Activated CD4-positive, alpha-beta T cell treated with anti-CD3 and anti-CD28 coated beads for 48 hours (primary cell): ENCODE measurements at places on chromosomes 3 and 15.

- DNase-seq: no peak
Observed at GRCh38 chr15:93866476-93866875, 364.9 kb upstream of the MCTP2 start.

GRCh38 chr15:100536733-100537132 lies 8.0 kb upstream of the CERS3 start:
- DNase-seq: no peak

GRCh38 chr3:193052354-193053045 lies 134.8 kb upstream of the MB21D2 start:
- DNase-seq: no peak

GRCh38 chr15:70451821-70452653 lies 311.3 kb downstream of the UACA start:
- peak; percentile 40 for DNase-seq

DNA sequence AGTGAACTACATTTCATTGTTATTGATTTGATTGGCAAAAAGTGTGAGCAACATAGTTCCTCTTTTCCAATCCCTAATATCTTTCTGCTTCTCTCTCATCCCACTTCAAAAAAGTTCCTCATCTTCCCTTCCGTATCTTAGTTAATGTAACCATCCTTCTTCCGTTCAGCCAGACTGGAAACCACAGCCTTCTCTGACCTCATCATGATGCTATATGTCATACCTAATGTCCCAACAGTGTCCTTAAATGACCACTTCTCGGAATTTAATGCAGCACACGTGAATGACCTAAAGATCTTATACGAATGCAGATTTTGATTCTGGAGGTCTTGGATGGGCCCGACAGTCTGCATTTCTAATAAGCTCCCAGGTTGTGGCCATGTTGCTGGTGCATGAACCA lies 320.3 kb upstream of the SATB1 start:
- no peak for DNase-seq

GRCh38 chr15:47754312-47754711 lies 37.0 kb downstream of the SEMA6D start:
- no peak for DNase-seq

DNA sequence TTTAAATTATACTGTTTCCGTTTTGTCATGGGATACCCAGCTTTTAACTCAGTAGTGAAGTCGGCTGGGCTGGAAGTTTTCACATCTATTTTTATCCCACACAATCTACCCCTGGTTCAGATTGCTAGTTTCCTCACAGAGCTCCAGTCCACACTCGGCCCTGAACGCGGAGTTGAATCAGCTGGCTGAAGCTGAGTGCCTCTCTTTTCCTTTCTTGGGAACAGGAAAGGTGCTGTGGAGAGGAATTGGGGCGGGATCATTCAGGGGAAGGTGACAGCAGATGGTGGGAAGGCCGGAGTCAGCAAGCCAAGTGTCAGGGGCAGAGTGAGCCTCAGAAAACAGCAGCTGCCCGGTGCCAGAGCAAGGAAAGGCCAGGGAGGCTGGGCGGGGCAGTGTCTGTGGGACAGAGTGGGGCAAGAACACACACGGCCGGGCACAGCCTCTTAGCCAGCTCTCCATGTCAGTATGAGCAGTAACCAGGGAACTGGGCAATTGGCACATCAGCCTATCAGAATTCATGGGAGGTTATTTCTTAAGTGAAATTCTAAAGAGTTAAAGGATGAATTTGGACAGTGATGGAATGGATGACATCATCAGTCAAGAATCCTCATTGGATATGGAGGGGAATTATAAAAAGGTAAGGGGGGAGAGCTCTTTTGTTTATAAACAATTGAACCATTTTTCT lies 135.7 kb upstream of the IL12A start:
- no peak for DNase-seq

- DNase-seq: no peak
Observed at GRCh38 chr15:89985111-89985510, 16.0 kb upstream of the ZNF710 start.

DNA sequence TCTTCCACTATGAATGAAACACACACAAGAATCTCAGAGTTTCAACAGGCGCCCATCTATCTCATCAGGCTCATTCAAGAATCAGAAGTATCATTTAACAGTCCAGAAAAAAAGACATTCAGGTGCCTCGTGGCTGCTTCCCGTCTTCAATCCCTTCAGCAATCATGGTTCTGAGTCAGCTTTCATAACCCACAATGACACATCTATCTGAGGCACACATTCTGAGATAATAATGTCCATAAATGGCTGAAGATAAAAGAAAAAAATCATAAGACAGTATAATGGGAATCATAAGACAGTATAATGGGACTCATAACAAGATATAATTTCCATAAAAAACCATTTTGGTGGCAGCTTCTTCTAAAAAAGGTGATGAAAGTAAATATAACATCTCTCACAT lies 52.4 kb downstream of the TNIK start:
- DNase-seq: peak; percentile 24

DNA sequence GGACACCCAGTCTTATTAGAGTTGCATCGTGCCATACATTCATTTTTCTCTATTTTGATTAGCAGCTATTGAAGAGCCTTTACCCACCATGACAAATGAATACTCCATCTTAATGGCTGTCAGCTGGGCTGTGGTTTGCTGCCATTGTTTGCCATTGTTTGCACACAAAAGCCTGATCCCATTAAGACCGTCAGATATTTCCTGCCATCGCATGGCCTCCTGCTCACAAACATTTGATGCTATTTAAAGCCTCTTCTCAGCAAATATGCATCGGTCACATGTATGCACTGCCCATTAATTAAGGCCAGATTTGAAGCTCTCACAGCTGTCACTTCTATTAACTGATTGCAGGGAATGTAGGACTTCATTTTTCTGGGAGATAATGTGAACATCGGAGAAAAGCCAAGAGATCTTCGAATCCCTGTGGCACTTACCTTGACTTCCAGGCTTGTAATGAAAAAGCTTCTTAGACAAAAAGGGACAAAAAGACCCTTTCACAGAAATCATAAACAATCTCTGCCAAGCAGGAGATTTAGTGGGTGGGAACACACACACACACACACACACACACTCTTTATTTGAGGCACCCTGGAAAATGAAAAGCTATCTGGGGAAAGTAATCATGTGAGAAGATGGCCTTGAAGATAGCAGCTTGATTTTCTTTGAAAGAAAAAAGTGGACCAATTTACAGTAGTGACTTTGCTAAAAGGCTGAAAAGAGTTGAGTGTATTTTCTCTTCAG lies 175.4 kb upstream of the NR2E3 start:
- no peak for DNase-seq

GRCh38 chr3:7201784-7202183 lies 340.9 kb downstream of the GRM7 start:
- no peak for DNase-seq

DNA sequence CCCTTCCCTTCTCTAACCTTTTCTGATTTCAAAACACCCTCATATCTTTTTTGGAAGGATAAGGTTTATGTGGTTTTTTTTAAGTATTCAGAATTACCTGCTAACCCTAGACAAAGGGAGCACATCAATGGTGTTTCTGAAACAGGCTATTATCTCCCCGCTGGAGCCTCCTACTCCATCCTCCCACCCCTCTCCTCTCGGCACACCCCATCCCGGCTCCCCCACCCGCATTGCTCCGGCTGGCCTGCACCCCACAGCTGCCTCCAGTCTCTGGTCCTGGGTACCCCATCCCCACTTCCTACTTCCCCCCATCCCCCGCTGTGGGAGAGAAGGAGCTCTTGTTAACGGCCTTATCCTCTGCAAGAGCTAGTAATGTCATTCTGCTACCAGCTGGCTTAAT lies 59.2 kb downstream of the PDIA5 start:
- DNase-seq: no peak

- no peak for DNase-seq
Observed at GRCh38 chr15:69628256-69629093, 175.9 kb downstream of the RPLP1 start.

GRCh38 chr3:117631781-117632180 lies 922.2 kb downstream of the TUSC7 start:
- no peak for DNase-seq

DNA sequence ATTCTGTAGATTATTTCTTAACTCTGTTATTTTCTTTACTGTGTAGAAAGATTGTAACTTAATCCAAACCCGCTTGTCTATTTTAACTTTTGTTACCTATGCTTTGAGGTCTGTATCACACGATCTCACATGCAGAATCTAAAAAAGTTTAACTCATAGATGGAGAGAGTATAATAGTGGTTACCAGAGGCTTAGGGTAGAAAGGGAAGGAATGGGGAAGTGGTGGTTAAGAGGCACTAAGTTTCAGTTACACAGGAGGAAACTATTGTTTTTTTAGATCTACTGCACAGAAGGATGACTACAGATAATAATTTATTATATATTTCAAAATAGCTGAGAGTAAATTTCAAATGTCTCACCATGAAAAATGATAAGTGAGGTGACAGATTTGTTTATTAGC lies 515.2 kb downstream of the RSL24D1 start:
- no peak for DNase-seq

- DNase-seq: no peak
Observed at GRCh38 chr3:182796310-182796709, 3.0 kb downstream of the ATP11B start.

GRCh38 chr15:80669663-80670273 lies 25.3 kb upstream of the ABHD17C start:
- no peak for DNase-seq

DNA sequence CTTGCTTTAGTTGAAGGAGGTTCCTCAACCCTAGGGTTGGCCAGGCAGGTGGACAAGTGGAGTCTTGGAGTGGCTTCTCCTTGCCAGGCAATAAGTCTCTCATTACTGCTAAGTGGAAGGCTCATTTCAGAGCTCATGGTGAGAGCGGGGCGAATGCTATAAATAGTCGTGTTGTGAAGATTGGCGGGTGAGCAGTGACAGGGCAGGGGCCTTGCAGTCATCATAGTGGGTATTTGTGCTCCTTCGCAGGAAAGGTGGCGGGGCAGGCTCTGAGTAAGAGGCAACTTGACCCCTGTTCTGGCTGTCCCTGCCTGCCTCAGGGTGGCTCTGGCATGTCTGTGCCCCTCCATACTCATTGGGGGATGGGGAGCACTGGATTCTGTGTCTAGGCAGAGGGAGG lies 8.7 kb upstream of the GRM2 start:
- DNase-seq: no peak

DNA sequence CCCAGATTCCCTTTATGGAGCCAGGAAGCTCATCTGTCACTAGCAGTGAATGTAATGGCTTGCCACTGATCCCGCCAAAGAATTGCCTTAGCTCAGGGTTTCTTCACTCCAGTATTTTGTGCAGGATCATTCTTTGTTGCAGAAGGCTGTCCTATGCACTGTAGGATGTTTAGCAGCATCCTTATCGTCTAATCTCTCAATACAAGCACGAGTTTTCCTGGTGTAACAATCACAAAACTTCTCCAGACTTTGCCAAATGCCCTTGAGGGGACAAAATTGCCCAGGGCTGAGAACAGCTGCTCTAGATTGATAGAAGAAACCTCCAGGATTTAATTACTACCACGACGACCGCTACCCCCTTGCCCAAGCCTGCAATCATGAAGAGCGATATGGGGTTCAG lies 6.8 kb upstream of the SHQ1 start:
- DNase-seq: no peak

GRCh38 chr3:198061119-198062067 lies 101.4 kb downstream of the LMLN start:
- no peak for DNase-seq

DNA sequence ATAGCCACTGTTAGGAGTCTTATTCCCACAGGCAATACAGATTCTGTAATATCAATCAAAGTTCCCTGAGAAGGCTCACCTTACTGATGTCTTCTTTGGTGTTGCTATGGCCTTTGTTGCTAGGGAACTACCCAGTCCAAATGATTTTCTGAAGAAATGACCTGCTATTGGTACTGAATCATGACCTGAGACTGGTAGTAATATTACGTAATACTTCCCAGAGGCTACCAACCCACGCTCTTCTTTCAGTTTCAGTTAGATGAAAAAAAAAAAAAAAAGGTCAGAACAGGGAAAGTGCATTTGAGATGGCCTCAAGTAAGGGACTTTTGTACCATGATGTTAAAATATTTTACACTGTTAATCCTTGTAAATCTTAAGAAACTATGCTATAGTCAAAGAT lies 1092.5 kb upstream of the EPHA6 start:
- no peak for DNase-seq

DNA sequence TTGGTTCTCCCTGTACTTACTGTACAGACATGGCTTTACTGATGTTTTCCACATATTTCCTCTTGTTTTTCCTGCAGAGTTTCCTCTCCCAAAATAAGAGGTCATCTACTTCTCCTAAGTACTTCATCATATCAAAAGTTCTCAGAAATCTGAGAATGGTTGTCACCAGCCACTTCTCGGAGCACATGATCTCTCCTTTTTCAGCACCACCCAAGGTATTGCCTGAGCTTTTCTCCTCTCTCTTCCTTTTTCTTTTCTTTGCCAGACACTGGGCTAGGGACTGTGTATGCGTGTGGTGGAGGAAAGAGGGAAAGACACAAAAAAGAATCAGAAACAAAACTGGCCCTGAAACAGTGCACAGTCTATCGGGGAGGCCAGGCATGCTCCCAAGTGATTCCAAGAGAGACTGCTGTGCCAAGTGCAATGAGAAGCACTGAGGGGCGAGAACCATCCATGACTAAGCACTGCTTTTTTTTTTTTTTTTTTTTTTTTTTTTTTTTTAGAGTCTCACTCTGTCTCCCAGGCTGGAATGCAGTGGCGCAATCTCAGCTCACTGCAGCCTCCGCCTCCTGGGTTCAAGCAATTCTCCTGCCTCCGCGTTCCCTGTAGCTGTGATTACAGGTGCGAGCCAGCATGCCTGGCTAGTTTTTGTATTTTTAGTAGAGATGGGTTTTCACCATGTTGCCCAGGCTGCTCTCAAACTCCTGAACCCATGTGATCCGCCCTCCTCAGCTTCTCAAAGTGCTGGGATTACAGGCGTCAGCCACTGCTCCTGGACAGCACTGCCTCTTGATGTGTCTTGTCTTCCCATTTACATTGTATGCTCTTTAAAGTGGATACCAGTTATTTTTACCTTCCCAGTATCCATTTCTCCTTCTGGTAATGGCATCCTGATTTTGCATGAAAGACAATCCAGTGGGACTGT lies 194.0 kb upstream of the FEZF2 start:
- DNase-seq: no peak

DNA sequence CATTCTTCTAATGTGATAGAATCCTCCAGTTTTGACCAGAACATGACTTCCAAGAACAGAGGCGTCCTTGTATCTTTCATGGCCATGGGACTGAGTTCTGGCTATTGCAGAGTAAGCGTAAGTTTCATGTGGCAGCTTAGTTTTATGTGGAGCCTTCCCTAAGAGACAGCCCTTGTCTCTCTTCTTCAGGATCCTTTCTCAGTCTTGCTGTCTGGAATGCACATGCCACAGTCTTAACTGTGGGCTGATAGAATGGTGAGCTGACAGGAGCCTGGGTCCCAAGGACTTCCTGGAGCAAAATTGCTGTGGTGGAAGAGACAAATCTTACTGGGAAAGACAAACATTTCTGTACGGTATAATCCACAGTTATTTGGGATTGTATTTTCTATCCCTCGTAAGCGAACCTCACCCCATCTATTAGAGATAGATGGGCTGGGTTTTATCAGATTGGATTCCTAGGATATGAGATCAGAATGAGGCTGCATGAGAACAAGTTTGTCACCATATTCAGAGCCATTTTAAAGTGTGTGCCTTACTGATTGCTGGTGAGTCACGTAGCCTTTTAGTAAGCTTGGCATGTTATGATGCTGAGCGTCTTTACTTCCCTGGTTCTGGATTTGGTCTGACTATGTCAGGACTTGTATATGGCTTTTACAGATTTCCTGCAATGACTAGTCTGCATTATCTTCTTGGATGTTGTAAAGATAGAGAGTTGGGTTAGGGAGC lies 32.8 kb downstream of the CDIN1 start:
- DNase-seq: no peak
